ENCODE measurements at places on chromosomes 3 and 15. TPM values are rescaled to one million over a fixed set of nuclear protein-coding genes. Genes with fewer than 3 reads are reported as not detected.

- peak; percentile 89 for ATAC-seq
These were observed at the start of gene CTXN2 for GRCh38 chr15:48191574-48192225. Gene CTXN2 (plus strand): TSS chr15:48191665. CDS start chr15:48201301, 9,636 bp downstream.

DNA sequence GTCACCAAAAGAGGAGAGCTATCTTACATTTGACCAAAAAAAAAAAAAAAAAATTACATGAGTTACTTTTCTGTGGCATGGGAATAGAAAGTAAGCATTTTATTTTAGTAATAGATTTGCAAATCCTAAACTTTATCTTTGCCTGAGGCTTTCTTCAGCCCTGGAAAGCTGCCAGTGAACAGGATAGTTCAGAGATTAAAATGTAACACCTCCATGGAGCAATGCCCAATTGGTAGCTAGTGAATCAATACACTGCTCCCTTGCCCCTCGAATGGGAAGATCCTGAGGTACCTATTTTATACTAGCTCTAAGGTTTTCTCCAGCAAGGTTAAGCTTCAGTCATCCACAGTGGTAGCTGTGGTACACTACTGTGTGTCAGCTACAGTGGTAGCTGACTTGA lies 867.1 kb downstream of the NAALADL2 start:
- no peak for ATAC-seq

DNA sequence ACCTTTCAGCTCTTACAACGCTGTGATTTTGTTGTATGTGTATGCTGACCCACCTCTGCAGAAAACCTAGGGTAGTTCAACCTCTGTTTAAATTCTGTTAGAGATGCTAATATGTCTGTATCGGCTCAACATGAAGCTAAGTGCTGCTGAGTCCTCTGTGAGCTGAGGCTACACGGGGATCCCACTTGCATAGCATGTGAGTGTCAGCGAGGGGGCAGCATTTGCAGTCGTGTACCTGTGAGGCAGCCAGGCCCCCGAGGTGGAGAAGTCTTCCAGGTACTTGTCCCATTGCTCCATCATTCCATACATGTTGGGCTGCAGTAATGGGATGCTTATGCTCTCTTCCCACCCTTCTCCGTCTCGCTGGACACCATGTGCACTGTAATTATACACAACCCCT lies 3.7 kb downstream of the MKRN2OS start:
- ATAC-seq = no peak

- ATAC-seq = no peak
These were observed 52.7 kb downstream of the OTOL1 start for GRCh38 chr3:161549261-161549660.

- peak; percentile 69 for ATAC-seq
These were observed 19.8 kb upstream of the PIGZ start for GRCh38 chr3:196988241-196989029.

- ATAC-seq = no peak
These were observed 1.6 kb upstream of the ATOSA start for GRCh38 chr15:52680761-52681160.

The TSC22D2 gene
- total RNA-seq = 33.8 TPM

DNA sequence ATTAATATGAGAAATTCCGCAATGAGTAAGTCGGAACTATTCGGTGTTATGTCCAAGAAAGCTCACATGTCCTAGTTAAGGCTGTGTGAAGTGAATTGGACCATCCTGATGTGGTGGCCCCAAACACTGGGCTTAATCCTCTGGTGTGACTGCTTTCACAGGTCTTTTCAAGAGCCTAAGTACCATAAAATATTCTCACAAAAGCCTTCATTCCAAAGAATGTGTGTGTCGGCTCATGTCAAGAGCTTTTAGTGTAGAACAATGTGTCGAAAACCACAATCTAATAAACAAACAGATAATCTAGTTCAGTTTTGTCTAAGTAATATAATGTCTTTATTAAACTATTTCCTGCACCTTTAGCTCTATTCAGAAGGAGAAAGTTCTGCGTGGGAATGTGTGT lies 311.4 kb downstream of the LPP start:
- ATAC-seq = no peak

- no peak for ATAC-seq
These were observed 119.9 kb upstream of the CADPS start for GRCh38 chr3:62995119-62995518.

DNA sequence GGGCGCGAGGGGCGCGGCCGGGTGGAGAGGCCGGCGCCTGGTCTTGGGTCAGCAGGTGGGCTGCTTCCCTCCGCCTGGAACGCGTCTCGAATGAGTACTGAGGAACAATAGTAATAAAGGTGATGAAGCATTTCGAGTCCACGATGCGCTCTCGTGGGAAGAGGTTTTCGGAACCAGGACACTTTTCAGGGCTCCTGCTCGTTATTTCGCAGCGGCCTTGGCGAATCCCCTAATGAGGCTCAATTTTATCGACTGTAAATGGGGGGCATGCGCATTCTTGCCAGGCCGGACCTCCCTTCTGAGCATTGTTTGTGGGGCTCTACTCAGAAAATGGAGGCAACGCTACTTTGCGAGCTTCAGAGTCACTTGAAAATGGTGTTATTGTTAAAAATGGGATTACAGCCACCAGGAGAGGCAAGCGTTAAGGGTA lies 1.2 kb downstream of the NR2C2 start:
- ATAC-seq = peak; percentile 20

GRCh38 chr3:142866841-142867631 lies 21.8 kb downstream of the PCOLCE2 start:
- ATAC-seq = no peak

GRCh38 chr3:49079270-49079669 lies 14.6 kb downstream of the QRICH1 start:
- no peak for ATAC-seq

- ATAC-seq = no peak
These were observed 88.2 kb downstream of the GPR156 start for GRCh38 chr3:120196812-120197211.

DNA sequence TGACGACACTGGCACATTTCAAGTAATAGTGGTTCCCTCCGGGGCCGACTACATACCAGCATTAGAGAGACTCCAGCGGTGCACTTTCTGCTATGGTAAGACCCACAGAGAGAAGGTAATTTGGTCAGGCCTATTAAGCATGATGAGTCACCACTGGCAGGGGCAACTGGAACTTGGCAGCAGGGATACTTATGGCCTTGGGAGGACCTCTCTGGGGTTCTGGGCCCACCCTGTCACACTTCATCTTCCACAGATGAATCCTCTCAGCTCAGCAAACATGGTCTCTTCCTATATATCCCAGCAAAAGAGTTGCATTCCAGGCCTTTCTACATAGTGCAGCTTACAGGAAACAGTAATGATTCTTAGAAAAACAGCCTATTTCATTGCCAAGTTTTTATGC lies 88.0 kb downstream of the PIK3R4 start:
- ATAC-seq = peak; percentile 47

DNA sequence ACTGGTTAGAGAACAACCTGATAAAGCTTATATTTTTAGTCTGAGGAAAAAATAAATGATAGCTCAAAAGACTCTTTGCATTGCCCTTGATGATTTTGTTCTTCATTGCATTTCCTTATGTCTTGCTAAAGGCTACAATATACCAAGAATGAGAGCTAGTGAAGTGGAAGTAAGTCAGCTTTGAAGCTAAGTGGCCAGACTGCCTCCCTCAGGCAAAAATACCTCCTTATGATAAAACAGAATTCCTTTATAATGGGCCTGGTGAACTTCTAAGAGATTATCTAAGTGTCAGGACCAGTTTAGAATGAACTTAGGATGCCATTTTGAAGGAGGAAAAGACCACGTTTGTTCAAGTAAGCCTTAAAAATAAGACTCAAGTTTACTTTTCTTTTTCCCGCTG lies 678.4 kb downstream of the ROBO2 start:
- no peak for ATAC-seq

The GOLGA6L4 gene
- 2.7 TPM for total RNA-seq

The NPAP1 gene
- total RNA-seq = 0.21 TPM

DNA sequence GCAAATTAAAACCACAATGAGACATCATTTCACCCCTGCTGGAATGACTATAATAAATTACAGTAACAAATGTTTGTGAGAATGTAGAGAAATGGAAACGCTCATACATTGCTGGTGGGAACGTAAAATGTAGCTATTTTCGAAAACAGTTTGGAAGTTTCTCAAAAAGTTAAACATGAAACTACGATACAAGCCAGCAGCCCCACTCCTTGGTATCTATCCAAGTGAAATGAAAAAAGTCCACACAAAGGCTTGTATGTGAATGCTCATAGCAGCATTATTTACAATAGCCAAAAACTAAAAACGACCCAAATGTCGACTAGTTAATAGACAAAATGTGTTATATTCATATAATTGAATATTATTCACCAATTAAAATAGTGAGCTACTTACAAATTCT lies 22.9 kb upstream of the CFAP20DC start:
- no peak for ATAC-seq

DNA sequence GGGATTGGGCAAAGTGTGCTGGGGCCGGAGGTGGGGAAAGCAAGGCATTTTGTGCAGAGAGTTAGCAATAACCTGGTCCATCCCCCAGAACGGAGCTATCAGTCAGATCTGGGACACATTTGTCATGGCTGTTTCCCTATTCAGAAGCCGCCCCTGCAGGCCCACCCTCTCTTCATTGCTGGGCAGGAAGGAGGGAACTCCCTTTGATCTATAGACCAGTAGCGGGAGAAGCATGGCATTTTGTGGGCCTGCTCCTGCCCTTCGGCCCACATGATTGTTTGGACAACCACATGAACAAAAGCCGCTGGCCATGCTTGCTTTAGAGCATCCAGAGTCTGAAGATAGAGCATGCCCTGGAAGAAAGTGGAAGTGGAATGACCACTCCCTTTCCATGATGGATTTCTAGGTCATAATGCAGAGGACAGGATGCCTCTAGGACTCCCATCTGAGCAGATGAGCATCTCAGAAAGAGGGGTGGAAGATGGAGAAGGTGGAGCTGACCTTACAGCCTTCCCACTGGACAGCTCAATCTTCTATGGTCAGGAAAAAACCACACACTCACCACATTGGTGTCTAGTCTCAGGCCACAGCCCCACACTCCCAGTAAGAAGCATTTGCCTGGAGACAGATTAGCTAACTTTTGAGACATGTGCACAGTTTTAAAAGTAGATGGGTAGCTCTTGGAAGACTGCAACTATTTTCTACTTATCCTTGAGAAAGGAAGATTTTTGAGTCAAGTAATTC lies 11.9 kb upstream of the LRTM1 start:
- peak; percentile 37 for ATAC-seq

- ATAC-seq = no peak
These were observed 142.8 kb upstream of the IQSEC1 start for GRCh38 chr3:13215940-13216546.

- ATAC-seq = peak; percentile 58
These were observed 85.6 kb downstream of the PDCD6IP start for GRCh38 chr3:33883951-33884561.

DNA sequence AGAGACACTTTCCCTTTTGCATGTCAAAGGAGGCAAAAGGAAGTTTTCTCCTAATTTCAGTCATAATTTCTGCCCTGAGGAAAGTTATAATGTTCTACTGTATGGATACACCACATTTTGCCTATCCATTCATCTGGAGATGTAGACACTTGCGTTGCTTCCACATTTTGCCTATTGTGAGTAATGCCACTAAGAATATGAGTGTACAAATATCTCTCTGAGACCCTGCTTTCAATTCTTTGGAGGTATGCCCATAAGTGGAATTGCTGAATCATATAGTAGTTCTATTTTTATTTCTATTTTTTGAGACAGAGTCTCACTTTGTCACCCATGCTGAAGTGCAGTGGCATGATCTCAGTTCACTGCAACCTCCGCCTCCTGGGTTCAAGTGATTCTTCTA lies 3.6 kb upstream of the CD276 start:
- ATAC-seq = no peak

DNA sequence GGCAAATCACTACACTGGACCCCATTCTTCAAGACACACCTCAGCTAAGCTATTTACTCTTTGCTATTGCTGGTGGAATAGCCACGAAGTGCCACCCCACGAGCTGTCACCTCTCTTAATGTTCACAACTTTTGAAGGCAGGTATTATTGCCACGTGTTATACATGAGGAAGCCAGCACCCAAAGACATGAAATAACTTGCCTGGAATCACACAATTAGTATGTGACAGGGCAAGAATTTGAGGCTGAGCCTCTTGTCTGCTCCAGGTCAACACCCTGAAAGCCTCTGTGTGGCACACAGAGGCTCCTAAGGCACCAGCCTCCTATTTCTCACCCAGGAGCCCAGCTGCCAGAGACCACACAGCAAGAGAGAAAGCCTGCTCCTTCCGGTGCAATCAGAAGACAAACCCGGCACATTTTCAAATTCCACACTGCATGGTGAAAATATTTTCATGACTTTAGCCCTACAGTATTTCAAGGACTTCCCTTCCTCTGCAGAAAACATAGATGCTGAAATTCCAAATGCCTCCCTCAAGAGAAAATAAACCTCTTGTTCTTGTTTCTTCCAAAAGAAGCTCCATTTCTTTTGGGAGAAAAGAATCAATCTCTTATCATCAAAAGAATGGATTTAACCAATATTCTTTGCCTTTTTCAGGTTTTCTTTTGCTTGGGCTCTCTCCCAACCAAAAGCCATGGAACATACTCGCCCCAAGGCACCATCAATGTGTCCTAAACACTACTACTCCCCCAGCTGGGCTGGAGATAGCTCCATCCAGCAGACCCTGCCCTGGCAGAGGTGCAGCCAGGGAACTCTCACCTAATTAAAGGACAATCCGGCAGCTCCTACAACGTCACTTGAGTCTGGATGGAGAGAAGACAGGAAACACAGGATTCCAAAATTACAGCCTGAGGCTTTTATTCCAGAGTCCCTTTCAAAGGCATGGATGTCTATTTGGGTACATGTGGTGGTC lies 84.7 kb upstream of the THBS1 start:
- no peak for ATAC-seq

The GOLGA6L1 gene
- 1.9 TPM for total RNA-seq

The SFMBT1 gene
- total RNA-seq = 12.9 TPM

DNA sequence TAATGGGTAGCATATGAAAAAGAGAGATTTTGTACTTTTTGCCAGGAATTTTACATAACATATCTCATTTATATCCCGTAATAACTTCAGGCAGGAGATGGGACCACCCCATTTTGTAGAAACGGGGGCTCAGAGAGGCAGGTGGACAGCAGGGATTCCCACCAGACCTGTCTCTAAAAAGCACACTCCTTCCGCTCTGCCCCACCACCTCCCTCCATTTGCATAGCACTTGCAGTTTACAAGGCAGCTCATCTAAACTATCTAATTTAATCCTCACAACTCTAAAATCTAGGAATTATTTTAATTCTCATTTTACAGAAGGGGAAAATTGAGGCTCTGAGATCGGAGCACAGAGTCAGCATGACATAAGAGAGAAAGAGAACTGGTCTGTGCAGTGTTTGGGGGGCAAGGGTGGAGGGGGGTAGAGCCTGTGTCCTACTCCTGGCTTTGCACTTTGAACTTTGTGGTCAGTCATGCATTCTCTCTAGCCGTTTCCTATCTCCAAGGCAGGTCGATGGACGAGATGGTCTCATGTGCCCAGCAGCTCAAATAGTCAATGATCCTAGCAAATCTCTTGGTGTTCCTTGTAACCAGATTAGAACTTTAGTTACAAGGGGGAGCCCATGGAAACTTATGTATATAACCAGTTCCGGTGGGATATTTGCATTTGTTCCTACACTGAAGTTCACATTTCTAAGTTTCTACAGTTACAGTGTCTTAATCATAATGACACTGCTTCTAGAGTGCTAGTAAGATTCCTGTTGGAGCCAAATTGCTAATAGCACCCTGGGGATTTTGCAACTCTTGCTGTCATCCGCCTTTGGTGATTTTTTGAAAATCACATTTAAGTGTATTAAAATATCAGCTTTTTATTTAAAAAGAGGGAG lies 18.6 kb downstream of the CRYGS start:
- ATAC-seq = no peak

The TSPAN3 gene
- total RNA-seq = 290 TPM

GRCh38 chr3:156535162-156535627 lies 19.7 kb downstream of the SSR3 start:
- ATAC-seq = peak; percentile 95

All from motor neuron (in vitro differentiated cells).